ENCODE measurements at places on chromosomes 7 and 10.

DNA sequence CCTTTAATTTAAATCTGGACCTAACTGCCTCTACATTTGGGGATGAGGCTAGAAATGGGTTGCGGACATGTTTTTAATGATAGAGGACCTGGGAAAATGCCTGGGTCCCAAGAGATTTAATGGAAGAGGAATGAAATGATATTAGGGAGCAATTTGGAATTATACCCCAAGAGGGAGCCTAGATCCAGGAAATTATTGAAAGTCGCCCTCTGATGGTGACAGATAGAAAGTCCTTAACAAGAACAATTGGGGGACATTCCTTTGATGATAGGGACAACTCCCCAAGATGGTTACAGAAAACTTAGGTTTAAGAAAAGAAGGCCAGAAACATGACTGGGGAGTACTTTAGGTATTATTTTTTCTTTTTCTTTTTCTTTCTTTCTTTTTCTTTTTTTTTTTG lies 9.5 kb upstream of the TSGA13 start:
- no peak for DNase-seq

- DNase-seq: no peak
Measured at GRCh38 chr10:95287281-95287680, 3.5 kb downstream of the PDLIM1 start.

- DNase-seq: no peak
Measured at GRCh38 chr7:43148161-43148731, 35.8 kb downstream of the HECW1 start.

GRCh38 chr10:50438049-50438936 lies 185.5 kb downstream of the SGMS1 start:
- DNase-seq: no peak

- DNase-seq: no peak
Measured at GRCh38 chr7:106883456-106884026, 18.5 kb downstream of the PIK3CG start.

DNA sequence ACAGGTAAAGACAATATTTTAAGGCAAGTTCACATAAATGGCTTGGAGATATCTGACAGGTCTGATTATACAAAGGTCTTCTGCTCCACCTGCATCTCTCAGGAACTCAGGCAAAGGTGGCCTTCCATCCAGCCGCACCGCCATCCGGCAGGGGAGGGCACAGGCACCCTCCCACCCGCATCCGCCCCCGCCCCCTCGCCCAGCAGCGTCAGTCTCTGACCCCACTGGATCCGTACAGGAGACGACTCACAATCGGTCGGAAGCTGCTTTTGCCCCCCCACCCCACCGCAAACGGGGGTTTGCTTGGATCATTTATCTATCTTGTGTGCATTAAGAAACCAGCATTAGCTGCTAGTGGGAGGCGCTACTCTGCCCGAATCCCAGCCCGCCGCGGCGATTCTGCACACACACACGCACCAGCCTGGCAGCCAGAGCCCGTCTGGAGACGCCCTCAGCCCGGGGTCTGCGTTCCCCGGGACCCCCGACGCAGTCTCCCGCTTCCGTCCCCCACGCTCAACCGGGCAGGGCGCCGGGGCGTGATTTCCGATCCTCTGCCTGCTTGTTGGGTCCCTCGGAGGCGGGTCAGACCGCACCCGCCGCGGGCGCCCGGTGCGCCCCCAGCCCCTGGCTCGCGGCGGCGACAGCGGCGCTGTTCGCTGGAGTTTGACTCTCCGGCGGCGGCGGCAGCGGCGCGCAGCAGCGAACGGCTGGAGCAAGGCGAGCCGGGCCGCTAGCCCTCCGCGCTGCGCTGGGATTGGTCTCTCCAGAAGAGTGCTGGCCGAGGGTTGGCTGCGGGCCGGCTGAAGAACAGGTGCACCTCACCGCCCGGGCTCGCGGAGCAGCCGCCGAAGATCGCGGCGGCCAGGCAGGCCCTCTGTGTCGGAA lies 820 bp upstream of the NRG3 start:
- no peak for DNase-seq

All from SHP77 treated with DMSO at 0.1 percent for 48 hours (cell line).